Lung (tissue), 17 donors: ENCODE measurements at places on chromosomes 1 and 21. TPM values are rescaled to one million over a fixed set of nuclear protein-coding genes. Genes with fewer than 3 reads are reported as not detected.

DNA sequence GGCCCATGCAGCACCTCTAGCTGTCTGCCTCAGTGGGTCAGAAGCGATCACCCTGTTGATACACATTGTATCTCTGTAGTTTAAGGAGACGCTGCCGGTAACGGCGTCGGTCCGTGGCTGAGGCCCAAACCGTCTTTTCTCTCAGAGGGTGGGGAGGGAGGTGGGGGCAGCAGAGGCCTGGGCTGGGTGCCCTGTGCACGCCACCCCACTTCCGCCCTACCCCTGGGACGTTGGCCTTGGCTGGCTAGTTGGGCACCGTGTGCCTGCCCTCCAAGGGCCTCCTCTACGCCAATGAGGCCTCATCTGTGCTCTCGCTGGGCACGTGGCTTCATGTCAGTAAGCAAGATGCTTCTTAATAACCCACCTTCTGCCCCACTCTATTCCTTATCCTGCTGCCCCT lies 9.4 kb downstream of the ZC3H12A start:
- no peak for DNase-seq

GRCh38 chr1:63475761-63476160 lies 47.3 kb downstream of the ITGB3BP start:
- no peak for DNase-seq

- DNase-seq = peak; percentile 78
Measured at GRCh38 chr1:21149855-21150432, 26.8 kb downstream of the EIF4G3 start.

GRCh38 chr1:63849149-63849548 lies 75.3 kb downstream of the ROR1 start:
- no peak for DNase-seq

- DNase-seq = no peak
Measured at GRCh38 chr1:40034869-40035268, 5.7 kb upstream of the CAP1 start.

GRCh38 chr1:28176492-28177470 lies at the start of gene PTAFR:
Gene PTAFR, minus strand, starts transcription at chr1:28176690. Its CDS starts 25,669 bp downstream, at chr1:28151021.
- DNase-seq = no peak

The ZNF695 gene
- total RNA-seq = 1.4 TPM
